Activated CD4-positive, CD25-positive, alpha-beta regulatory T cell treated with anti-CD3 and anti-CD28 coated beads, Interleukin-2, amount 50 U/mL, for 16 hours (primary cell): ENCODE measurements at places on chromosomes 7 and 10.
A peak's percentile ranks its signal among the peaks of the same experiment; 100 is the strongest.

DNA sequence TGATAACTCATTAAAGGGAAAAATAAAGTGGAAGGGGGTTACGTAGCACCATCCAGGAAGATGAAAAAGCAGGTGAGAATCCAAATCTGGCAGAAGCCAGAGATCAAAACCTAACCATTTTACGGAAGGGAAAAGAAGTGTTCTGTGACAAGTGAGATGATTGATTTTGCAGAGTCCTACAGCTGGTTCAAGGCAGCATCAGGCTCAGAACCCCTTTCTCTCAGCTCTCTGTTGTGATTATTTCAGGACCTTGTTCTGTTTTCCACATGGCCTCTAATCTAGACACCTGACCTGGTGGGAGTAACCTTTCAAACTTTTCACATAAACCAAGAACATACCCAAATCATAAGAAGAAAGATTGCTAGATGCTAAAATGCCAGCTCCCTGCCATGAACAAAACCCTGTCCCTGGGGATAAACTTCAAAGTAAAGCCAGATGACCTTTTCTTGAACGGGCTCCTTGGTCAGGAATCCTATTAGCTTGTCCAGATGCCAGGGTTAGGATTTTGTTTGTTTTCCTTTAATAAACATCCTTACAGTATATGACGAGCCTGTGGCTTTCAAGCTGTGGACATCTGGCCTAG lies 5.9 kb downstream of the DUSP5 start:
- no peak for DNase-seq

- no peak for DNase-seq
These were observed 34.1 kb downstream of the GSDME start for GRCh38 chr7:24723178-24723530.

DNA sequence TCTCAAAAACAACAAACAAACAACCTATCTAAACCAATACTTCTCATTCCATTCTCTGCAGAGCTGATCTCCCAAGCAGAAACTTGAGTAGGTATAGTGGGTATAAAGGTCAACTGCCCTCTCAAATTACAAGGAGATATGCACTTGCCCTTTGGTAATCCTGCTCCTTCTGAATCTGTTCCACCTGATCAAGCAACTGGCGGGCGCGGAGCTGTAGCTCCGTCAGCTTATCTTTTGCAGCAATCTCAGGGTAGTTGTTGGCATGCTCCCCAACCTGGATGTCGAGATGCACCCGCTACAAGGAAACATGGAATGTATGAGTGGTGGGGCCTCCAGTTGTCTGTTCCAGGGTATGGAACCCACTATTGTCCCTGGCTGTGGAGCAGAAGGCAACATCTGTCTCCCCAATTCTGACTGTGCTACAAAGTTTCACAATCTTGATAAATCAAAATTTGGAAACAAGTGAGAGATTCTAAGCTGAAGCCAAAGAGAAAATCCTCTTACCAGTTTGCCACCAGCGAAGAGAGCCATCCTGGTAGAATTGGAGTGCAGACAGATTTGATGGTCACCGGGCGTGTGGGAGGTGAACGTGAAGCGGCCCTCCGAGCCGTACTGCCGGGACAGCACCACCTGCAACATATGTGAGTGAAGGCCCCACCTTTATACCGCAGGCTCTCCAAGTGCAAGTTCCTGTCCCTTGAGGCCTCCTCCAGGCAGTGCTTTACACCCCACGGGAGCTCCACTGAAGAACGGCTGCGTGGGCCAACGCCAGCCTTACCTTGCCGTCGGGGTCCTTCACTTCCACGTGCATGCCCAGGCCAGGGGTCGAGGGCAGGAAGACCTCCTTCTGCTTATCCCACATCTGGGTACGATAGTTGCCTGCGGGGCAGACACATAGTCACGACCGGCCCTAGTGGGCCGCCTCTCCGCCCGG lies 819 bp downstream of the TMED4 start:
- no peak for DNase-seq

GRCh38 chr7:85306115-85306514 lies 119.3 kb upstream of the SEMA3D start:
- DNase-seq, result no peak

DNA sequence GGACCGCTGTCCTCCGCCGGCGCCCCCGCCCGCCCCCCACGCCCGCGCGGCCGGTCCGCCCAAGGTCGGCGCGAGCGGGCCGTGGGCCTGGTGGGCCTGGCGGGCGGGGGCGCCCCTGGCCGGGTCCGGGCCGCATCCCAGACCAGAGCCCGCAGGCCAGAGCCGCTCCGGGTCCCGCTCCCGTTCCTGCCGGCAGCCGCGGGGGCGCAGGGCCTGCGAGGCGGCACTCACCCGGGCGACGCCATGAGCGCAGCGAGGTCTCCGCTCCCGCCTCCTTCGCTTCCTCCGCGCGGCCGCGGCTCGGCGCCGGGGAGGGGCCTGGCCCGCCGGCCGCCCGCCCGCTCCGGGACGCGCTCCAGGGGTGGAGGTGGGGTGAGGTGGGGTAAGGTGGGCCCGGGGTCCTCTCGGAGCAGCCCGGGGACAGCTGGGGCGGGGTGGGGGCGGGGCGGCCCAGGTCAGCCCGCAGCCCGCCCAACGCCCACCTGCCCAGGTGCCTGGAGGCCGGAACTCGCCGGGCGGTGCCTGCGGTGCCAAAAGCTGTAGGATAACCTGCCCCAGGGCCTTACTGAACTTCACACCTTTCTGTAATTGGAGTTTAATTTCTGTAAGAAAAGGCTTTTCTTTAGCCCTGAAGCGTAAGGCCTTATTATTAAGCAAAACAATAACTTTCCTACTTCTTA lies at the start of gene URGCP:
URGCP (minus strand) TSS at position 266 of the 680 bp plus-strand sequence; CDS start at position 245, 21 bp downstream.
- peak; percentile 19 for DNase-seq

- DNase-seq, result no peak
These were observed 832 bp upstream of the TIAL1 start for GRCh38 chr10:119597405-119598186.

GRCh38 chr10:121355161-121355560 lies 243.1 kb downstream of the FGFR2 start:
- DNase-seq, result no peak

GRCh38 chr7:42945821-42946626 lies 13.8 kb downstream of the MRPL32 start:
- no peak for DNase-seq

- DNase-seq, result no peak
These were observed 78.5 kb downstream of the SHH start for GRCh38 chr7:155733582-155734444.

DNA sequence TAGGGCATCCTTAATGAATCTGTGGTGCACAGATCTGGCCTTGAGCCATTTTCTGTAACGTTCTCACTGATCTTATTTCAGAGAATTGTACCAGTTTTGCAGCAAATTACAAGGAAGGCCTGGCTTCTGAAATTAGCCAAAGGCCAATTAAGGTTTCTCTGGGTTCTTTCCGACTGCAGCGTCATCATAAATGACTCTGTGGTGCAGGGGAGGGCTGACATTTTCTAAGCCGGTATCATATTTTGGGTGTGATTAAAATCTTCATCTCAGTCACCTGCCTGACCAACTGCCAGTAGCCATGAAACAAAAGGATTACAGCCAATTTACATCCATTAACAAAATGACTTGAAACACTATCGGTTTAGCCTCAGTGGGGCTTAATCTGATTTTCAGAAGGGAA lies 363.7 kb downstream of the ADRA2A start:
- DNase-seq, result no peak

DNA sequence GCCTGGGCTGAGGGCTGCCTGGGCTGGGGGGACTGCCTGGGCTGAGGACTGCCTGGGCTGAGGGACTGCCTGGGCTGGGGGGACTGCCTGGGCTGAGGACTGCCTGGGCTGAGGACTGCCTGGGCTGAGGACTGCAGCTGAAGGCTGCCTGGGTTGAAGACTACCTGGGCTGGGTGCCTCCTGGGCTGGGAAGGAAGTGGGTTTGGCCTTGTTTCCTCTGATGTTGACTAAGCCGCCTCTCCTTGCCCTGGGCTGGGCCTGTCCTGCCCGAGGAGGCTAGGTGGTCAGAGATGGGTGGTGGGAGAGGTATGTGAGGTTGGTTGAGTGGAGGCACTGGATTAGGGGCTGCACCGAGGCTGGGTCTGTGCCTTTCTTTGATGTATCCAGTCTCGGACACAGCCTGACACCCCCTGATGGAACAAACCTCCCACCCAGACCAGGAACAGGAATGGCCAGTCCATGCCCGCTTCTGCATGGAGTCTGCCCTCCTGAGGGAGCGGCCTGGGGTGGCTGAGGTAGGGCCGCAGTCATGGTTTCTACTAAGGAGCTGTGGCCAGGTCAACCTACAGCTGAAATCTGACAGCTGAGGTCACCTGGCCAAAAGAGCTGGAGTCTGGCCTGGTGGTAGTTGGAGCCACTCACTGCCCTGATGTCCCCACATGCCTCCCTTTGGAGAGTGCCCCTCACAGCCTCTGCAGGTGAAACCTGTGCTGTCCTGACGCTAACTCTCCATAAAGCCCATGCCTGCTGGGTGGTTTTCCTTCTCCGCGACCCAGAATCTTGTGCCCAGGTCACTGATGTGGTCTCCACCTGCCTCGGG lies 22.3 kb downstream of the SCART1 start:
- no peak for DNase-seq

- no peak for DNase-seq
These were observed 1.3 kb upstream of the BMI1 start for GRCh38 chr10:22319547-22319979.

DNA sequence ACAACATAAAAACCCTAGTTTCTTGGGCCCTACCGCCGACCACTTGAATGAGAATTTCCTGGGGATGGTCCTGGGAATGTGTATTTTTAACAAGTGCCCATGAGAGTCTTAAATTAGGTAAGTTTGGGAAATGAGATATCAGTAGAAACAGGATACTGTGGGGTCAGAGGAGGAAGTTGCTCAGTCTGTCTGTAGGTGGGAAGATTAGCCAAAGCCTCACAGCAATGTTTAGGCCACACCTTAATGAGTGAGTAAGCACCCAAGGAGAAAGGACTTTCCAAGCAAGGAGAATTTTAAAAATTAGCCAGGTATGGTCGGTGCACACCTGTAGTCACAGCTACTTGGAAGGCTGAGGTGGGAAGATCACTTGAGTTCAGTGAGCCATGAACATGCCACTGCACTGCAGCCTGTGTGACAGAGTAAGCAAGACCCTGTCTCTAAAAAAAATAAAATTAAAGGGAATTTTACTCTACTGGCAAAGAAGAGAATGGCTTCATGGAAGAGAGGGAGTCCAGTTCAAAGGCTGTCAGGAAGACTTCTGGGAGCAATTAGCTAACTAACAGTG lies 31.9 kb downstream of the PAPSS2 start:
- no peak for DNase-seq

- DNase-seq, result no peak
These were observed 8.8 kb upstream of the SLC25A28 start for GRCh38 chr10:99628923-99629624.

GRCh38 chr7:101535351-101535751 lies 93.7 kb downstream of the MYL10 start:
- no peak for DNase-seq

DNA sequence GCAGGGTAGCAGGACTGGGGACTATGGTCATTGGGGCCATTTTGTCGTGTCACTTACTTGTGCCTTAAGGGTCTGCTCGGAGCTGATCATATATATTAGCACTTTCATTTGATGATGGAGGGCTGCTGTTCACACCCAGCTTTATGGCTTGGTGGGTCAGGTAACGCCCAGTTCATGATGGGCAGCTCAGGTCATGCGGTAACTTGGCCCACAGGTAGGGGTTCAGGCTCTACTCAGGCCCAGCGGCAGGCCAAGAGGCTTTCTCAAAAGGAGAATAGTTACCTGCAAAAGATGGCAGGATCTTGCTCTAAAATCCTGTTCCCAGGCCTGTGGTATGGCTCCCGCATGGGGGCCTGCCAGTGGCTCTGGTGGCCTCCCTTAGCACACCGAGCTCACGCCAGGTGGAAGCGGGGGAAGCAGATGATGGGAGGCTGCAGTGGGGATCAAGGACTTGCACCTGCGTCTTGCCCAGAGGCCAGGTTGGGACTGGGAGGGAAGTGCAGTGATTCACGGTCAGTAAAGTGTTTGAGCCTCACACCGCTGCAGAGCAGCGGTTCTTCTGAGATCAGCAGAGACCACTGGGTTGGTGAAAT lies 109.5 kb downstream of the ADCY1 start:
- no peak for DNase-seq

DNA sequence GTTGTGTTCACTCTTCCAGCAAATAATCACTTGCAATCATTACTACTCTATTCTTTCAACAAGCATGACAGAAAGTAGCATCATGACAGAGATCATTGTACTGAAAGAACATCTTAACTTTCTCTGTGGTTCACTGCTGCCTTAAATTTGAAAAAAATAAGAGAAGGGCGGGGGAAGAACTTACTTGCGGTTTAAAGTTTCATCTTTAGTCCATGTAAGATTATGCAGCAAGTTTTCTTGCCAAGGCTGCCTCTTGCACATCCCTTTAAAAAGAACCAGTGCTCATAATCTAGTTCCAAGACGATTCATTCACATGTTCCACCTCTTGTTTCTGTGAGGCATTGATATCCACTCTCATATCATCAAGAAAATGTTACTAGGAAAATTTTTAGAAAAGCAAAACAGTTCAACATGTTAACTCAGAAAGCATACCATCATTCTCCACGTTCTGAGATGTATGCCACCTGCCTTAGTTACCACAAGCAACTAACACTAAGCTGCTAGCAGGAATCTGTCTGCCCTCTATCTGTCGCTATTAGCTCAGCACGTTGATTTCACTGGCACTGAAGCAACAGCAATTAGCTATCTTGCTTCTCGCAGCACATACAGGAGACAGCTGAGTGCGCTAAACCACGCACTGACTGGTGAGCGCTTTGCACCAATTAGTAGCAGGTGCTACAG lies at the start of gene PCDH15:
PCDH15 (minus strand) TSS at position 491 of the 681 bp plus-strand sequence. CDS start 136,969 bp downstream, outside the sequence.
- no peak for DNase-seq

DNA sequence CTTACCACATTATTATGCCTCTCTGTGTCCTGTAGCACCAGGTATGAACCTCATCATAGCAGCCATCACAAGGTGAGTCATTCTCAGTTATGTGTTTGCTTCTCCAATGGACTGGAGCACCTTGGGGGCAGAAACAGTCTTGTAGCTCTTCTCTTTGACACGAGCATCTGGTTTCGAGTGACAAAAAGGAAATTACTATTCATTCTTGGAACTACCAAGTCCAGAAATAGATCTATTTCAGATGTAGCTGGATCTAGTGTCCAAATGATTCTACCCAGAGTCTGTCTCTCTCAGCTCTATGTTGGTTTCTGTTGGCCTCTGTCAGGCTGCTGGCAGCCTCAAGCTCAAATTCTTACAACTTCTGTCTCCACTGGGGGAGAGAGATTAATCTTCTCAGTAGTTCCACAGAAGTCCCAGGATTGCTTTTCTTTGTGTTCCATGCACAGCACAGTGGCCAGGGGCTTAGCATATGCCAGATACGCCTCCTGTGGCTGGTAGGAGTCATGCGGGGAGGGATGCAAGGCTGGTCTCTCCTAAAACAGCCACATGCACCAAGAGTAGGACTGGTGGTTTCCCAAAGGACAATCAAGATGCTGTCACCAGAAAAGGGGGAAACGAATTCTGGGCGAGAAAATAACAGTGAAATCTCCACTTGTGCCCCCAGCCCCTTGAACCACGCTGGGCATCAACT lies 37.2 kb upstream of the PAPSS2 start:
- DNase-seq, result no peak

DNA sequence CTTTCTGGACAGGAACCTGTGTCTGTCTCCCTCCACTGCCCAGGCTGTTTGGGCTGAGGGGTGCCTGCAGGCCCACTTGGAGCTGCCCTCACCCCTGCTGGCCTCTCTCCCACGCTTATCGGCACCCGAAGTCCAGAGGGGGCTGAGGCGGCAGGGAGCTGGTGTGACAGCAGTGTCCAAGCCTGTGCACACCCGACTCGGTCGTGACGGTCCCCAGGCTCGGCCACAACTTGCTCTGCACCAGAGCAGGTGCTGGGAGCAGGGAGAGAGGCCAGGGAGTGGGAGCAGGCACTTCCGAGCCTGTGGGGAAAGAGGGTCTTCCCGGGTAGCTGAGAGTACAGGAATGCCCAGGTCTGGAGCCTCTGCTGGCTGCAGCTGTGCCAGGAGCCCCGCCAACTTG lies 23.0 kb downstream of the INPP5F start:
- DNase-seq, result no peak

- DNase-seq, result no peak
These were observed 14.0 kb downstream of the NOM1 start for GRCh38 chr7:156963472-156963871.
